ENCODE measurements at places on chromosomes 3 and 15.

DNA sequence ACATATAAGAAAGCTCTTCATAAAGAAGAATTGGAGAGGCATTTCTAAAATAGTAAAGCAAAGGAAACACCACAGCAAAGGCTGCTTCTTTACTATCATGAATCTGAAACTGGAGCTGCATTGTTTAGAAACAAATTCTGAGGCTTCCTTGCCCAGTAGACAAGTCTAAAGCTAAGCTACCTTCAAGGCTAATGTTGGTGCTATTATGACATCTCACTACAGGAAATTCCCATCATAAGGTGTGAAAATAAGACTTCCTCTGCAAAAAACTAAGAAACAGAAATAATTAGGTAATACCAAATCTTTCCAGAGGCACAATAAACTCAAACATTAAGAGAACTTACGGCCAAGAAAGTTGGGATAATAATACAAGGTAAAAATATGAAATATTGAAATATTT is 89.9 kb upstream of the P3H2 start:
- no peak for DNase-seq

DNA sequence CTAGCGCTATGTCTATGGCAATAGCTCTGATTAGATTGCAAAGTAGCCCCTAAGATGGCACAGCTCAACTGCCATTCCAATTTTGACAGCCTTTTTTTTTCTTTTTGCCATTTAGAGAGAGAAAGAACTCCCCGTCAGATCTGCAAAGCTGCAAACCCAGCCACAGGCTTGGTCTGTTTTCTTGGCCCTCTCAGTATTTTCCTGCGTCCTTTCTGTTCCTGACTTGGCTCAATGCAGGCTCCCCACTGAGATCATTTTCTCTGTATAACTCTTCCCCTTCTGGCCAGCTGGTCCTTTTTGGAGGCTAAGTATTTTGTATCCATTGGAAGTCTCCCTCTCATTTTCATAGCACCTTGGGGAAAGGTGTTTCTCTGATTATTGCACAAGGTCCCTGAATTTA is 386.7 kb downstream of the UNC13C start:
- no peak for DNase-seq

GRCh38 chr15:62593681-62594399 is 428.8 kb upstream of the C2CD4B start:
- no peak for DNase-seq

DNA sequence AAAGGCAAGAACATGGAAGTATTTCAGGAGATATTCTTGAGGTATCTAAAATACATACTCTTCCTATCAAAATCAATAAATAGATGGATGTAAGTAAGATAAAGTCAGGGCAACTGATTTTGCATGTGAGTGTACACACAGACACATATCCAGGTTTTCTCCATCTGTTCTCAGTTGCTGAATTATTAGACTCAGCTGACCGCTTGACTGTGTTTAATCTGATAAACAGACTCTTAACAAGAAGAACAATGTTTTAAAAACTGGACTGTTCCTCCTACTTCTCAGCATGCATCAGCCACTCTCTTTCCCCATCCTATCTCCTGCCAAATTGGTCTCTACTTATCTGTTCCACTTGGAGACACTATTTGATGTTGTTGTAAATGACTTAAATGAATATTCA is 73.5 kb downstream of the GOLGA8G start:
- DNase-seq: no peak

Measured in Right ventricle myocardium inferior (tissue), 1 donor.